Anterior cingulate cortex (tissue), 58 donors: ENCODE measurements at places on chromosomes 2 and 18.

- no peak for DNase-seq
Measured at GRCh38 chr2:47223980-47224379, 68.9 kb upstream of the STPG4 start.

DNA sequence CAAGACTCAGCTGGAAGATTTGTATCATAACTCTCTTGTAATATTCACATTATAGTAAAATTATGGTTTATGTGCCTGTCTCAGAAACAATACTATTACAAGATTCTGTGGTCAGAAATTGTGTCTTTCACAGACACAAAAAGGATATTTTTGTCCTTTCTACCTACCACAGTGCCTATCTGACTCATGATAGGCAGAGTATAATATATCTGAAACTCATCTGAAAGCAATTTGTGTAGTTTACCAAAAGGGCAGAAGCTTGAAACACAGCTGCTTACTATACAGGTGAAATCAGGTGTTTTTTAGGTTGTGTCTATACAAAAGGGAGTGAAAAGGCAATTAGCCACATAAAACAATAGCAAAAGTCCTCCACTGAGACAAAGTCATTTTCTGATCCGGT lies 10.9 kb downstream of the TMEM200C start:
- no peak for DNase-seq

GRCh38 chr18:47585914-47586313 lies 334.5 kb upstream of the SKOR2 start:
- no peak for DNase-seq

DNA sequence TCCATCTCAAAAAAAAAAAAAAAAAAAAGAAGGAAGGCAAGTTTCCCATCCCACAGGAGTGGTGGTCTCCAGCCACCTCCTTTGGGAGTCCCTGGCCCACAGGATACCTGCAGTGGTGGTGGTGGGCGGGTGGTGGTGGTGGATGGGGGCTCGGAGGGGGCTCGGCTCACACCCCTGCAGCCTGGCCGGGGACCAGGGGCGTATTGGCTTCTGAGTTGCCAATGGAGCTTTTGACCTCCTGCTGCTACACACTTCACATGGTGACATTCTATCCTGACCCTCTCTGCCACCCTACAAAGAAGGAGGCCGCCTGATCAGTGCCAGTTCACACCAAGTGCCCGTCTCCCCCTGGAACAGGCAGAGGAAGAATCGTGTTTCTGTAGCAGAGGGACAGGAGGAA lies 119.6 kb downstream of the NFATC1 start:
- no peak for DNase-seq

DNA sequence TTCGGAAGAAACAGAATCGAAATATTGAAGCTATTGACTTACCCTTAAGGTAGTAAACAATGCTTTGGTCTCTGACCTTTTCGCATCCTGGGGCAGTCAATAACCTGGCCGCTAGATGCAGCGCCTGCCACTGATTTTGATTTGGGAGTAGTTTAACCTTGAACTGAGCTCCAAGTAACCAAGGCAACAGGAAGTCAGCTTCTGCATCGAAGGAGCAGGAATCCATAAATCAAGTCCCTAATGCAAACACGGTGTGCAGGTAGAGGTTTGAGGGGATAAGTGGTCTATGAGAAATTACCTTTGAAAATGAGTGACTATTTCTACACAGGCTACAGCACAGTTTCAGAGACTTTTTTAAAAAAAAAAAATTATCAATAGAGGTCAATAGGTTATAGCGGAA lies 353.5 kb downstream of the SETBP1 start:
- no peak for DNase-seq

- DNase-seq = no peak
Measured at GRCh38 chr18:31576670-31577069, 15.0 kb upstream of the TTR start.

GRCh38 chr2:59084326-59084725 lies 843.2 kb upstream of the FANCL start:
- no peak for DNase-seq

DNA sequence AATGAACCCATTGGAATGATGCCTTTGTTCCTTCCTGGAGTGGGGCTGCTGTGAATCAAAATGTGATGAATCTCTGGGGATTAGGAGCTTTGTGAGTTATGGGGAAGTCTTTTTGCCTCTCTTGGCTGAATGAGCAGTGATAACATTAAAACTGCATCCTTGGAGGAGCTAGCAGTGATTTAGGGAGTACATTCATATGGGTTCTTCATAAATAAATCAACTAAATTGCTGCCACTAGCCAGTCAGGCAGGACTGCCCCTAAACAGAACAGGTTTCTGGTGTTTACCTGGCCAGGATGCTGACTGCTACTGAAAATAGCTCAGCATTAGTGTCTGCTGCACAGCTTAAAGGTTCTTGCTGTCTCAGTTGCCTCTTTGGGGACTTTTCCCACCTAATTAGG lies 244.5 kb upstream of the MEX3C start:
- no peak for DNase-seq

DNA sequence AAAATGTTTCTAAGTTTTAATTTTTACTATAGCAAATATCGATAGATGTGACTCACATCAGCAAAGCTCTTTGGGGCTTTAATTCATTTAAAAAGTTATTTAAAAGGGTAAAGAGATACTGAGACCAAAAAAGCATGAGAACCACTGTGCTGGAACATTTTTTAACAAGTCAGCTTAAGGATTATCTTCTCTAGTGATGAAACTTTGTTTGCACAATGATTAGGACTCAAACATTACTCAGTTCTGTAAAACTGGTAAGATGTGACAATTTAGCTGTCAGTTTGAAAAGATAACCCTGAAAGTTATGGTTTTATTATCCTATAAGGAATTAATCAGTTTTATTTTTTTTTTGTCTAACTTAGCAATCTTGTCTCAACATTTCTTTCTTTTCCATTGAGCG lies 301.4 kb downstream of the TSN start:
- no peak for DNase-seq

- no peak for DNase-seq
Measured at GRCh38 chr2:161085149-161085548, 75.1 kb upstream of the TANK start.

- no peak for DNase-seq
Measured at GRCh38 chr2:228793116-228793515, 478.0 kb downstream of the PID1 start.

GRCh38 chr2:33250417-33251029 lies 225.9 kb upstream of the RASGRP3 start:
- no peak for DNase-seq

DNA sequence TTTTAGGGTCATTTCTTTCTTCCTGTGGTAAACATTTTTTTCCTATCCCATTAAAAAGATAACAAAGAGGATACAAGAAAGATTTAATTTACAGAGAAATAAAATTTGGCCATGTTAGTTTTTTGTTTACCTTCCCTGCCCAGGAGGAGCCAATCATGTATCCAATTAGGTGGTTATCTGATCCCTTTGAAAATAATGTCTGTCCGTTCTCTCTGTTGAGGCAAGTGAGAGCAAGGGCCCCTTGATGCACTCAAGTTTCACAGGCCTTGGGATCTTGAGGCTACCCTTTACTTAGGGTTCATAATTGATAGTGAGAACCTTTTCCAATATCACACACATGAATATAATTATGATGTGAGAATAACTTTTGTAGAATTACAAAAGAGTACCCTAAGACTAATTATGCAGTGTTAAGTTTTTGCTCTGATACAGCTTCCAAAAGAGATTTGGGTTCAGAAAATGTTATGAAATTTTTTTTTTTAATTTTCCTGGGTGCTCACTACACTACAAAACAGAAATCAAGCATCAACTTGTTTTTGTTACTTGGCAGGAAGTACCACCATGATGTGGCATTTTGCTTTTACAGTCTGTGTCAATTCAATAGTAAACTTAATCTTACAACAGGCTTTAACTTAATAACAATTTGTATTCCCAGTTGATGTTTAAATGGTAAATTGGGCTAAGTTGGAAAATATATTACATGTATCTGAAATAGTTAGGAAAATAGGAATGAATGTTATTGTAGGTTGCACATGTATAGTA lies 42.0 kb downstream of the AFTPH start:
- DNase-seq = no peak

- DNase-seq = peak; percentile 19
Measured at GRCh38 chr2:72770879-72771461, 54.9 kb downstream of the EXOC6B start.

DNA sequence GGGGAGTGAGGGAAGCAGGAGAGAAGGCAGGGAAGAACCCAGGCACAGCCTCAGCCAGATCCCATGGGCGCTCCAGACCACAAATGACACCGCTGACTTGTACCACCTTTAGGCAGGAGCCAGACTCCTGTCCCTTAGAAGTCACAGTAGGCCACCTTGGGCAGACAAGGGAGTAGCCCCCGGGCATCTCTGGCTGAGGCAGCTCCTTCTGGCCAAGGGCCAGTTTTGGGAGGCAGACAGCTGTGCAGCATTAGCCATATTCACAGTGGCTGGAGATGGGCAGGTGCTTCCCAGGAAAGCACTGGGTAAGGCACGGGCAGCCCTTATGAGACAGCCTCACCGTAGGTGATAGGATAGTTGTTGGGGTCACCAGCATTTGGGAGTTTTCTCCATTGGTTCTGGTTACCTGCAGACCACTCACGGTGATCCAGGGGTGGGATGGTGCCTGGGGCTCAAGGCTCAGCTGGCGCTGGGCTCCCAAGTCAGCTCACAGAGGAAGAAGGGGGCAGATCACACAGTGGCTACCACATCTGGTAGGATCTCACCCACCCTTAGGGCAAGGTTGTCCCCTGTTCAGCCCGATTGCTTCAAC lies 2.1 kb downstream of the ASTL start:
- DNase-seq = no peak

DNA sequence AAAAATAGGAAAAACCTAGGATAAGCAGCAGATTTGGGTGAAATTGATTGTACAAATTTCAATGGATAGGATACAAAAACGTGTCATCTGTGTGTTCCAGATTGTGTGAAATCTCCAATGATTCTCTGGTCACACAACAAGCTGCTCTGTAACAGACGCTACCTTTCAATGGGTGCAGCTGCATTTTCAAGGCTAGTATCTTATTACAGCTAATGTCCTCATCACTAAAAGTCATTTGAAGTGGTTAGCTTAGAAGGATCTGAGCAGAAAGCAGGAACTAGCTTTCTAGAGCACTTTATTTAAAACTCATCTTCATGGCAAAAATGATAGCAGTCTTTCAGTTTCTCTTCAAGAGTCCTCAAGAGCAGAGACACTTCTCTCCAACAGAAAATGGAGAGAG lies 364.6 kb downstream of the LRP1B start:
- no peak for DNase-seq

- no peak for DNase-seq
Measured at GRCh38 chr2:109611467-109612095, 2.2 kb downstream of the SEPTIN10 start.
